ENCODE measurements at places on chromosomes 2 and 18.
A peak's percentile ranks its signal among the peaks of the same experiment; 100 is the strongest.

DNA sequence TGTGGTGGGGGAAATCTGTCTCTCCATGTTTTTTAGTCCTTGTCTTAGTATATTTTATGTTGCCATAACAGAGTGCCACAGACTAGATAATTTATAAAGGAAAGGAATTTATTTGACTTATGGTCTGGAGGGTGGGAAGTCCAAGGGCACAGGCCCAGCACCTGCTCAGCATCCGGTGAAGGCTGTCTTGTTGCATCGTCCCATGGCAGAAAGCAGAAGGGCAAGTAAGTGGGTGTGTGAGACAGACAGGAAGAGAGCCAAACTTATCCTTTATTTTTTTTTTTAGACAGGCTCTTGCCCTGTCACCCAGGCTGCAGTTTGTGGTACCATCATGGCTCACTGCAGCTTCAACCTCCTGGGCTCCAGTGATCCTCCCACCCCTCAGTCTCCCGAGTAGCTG lies 98.1 kb downstream of the HS1BP3 start:
- no peak for DNase-seq

DNA sequence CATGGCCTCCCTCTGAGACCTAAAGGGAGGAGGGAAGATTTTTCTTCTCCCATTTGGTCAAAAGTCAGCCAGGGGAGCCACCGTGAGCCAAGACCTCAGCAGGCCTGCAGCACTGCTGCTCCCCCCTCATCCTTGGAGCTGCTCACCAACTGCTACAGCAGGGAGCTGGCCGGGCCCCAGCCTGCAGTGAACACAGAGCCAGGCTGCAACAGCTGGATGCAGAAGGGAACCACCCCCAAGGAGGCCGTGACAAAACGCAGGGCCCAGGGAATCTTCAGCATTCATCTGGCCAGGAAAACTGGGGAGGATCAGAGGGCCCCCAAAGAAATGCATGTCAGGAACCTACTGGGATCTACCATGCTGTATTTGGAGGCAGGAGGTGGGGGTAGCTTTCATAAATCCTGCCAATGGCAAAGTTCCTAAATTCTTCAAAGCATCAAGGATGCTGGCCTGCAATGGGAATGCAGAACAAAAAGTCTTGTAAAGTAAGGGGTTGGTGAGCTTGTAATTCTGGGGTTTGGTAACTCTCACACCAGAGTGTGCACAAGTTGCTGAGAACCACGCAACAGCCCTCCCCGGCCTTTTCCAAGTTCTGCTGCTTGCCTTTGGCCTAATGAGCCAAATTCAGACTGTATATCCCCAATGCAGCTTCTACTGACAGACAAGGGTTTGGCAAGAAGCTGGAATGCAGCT lies 61.0 kb downstream of the CACNB4 start:
- no peak for DNase-seq

- no peak for DNase-seq
Measured at GRCh38 chr2:203893840-203894239, 26.3 kb downstream of the CTLA4 start.

DNA sequence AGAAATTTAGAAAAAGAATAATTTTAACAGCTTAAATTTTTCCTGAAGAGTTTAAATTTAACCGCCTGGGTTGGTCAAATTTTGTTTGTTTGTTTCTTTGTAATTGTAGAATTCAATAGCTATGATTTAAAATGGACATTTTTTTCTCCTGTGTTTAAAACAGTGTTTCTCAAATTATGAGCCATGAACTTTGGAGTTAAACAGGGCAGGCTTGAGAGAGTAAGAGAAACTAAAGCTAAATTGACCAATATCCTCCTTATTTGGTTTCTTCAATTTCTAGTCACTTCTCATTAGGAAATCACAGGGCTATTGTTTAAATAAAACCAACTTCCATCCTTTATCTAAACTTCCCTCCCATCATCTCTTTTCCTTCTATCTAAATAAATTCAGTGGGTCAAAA lies 21.9 kb downstream of the FN1 start:
- no peak for DNase-seq

- DNase-seq: no peak
Measured at GRCh38 chr2:240432430-240432819, 3.0 kb upstream of the GPC1 start.

DNA sequence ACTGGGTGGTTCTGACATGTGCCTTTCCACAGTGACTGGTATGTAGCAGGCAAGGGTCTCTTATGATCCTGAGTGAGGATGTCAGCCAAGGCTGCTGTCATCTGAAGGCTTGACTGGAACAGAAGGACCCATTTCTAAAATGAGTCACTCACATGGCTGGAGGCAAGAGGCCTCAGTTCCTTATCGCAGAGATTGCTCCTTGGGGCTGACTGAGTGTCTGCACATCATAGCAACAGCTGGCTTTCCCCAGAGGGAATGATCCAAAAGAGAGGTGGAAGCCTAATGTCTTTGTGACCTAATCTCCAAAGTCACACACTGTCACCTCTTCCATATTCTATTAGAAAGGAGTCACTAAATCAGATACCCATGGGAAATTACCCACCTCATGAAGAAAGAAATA lies 114.0 kb downstream of the NEDD4L start:
- DNase-seq: no peak

DNA sequence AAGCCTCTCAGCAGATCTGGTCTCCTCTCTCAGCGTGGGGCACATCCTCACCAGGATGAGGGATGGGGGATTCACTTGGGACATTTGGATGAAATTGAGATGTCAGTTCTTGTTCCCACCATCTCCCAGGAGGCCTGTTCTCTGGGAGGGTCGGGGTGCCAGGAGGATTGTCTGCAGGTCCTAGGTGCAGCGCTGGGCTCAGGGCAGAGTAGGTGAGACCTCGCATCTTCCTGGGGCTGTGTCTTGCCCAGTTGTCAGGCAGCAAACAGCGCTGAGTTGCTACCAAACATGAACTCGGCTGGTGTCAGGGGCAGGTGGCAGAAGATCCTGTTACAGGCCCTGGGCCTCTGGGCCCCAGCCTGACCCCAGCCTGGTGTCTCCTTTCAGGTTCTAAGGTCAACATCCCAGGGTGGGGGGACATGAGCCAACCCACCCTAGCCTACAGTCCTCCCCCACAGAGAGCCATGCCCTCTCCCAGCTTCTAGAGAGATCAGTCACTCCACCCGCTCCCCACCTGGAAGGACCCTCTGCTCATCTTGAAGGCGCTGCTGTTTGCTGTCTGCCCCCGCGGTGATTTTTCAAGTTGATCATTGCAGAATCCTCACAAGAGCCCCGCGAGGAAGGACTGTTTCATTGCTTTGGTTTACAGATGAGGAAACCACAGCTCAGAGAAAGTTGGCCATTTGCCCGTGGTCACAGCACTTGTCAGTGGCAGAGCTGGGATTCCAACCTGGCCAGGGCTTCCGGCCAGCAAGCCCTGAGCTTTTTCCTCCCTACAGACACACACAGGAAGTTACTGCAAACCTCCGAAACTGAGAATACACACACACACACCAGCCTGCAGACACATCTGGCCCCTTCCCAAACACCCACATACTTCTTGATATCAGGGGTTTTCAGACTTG lies 83.9 kb downstream of the STPG4 start:
- peak; percentile 68 for DNase-seq

GRCh38 chr2:184835398-184835715 lies 237.0 kb downstream of the ZNF804A start:
- DNase-seq: no peak

GRCh38 chr2:27527182-27527581 lies 30.5 kb downstream of the GCKR start:
- DNase-seq: no peak

GRCh38 chr18:36831139-36831538 lies 2.2 kb downstream of the KIAA1328 start:
- no peak for DNase-seq

DNA sequence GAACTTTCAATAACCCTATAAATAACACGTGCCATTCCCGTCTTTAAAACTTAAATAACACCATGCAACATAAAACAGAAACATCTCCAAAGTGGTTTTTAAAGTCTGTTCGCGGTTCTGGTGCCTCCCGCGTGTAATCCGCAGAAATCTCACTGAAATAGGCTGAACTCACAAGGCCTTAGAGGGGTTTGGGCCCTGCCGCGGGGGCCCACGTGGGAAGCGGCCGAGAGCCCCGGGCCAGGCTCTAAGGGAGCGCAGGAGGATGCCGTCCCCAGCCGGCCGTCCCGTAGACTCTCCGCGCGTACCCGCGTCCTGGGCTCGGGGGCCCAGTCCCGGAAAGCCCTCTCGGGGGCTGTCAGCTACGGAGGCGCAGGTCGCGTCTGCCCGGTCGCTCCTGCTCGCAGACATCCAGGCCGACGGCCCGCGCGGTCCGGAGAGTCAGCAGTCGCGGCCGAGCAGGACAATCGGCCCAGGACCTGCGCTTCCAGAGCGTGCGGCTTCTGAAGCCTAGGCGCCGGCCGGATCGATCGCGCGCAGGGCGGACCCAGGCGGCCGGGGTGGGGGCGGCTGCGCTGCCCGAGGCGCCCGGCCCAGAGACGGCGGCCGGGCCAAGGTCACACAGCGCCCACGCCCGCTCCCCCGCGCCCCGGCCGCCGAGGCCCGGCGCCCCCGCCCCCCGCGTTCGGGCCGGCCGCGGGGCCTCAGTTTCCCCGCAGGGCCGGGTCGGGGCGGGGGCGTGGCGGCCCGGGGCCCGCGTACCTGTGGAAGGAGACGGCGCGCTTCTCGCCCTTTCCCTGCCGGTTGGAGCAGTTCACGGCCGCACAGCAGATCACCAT lies 558 bp downstream of the THAP4 start:
- DNase-seq: peak; percentile 15

DNA sequence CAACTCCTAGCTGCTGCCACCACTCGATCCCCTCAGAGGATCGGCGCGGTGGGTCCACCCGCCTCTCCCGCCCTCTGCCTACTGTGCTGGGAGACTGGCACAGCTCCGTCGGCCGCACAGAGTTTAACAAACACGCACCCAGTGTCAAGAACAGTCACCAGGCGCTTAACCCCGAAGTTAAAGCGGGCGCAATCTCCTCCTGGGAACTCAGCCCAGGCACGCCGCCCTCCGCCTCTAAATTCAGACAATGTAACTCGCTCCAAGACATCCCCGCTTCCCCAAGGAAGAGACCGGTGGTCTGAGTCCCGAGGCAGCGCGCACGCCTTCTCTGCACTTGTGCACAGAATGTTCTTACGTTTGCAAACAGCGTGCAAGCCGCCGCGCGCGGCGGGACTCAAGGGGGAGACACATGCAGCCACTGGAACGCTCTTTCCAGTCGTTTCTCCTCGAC lies 533 bp downstream of the CXCR4 start:
- DNase-seq: no peak

DNA sequence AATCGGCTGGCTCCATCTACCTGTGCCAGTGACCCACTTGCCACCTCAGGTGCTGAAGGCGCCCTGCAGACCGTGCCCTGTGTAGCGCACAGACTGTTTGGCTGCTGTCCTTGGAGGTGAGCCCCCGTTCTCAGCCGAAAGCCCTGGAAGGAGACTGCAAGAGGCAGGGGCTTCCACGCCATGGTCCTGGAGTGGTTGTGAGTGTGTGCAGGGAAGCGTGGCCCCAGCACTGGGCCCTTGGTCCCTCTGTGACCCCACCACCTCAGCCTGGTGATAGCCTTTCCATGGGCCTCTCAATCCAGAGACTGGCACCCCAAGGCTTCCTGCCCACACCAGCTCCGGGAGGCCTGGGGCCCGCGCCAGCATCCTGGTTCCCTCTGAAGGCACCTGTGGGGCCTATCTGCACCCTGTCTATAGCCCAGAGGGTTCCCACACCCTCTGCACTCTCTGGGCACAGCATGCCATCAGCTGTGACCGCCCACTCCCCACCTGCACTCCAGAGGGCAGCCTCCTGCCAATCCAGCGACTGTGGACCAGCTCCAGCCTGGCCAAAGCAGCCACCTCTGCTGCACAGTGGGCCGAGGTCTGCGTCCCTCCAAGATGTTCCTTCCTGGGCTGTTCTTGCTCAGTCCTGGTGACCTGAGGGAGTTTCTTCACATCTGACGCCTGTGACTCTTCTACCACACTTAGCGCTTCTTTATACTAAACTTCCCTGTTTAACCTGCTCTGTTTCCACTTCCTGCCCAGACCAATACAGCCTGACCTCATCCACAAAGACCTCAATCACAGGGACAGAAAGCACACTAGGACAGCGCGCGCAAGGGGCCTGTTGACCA lies 109.5 kb downstream of the EIPR1 start:
- DNase-seq: no peak

DNA sequence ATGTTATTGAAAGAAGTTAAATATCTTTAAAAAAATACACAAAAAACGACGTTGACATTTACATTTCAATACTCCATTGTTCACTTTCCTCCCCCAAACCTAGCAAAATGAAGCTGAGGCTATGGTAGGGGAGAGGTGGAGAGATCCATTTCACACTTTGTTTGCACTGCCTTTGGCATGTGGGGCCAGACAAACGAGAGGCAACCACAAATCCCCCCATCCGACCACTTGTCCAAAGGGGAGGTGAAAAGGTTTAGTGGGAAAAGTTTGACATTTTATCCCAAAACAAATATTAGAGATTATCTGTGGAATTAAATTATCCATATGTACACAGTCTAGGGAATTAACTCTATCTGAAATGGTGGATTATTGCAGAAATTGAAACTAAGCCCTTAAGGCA lies 261.7 kb upstream of the FIGN start:
- no peak for DNase-seq

- no peak for DNase-seq
Measured at GRCh38 chr2:68748568-68748967, 14.0 kb downstream of the ARHGAP25 start.

DNA sequence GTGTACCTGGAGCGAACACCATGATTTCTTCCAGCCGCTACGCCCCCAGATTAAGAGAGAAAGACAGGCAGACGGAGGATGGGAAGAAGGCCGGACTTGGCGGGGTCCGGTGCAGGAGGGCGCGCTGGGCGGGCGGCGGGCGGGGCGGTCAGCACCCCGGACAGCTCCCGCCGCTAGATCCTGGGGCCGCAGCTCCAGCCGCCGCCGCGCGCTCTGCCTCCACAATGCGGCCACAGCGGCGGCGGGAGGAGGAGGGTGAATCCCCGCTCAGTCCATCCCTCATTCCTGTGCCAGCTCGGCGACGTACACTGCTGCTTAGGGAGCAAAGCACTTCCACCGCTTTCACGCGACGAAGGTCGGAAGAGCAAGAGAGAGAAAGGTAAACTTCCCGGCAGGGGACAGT lies at the start of gene AKAIN1:
Gene AKAIN1 (minus strand): TSS at position 226 of the 403 bp plus-strand sequence. CDS start 204 bp downstream, at position 22.
- no peak for DNase-seq

DNA sequence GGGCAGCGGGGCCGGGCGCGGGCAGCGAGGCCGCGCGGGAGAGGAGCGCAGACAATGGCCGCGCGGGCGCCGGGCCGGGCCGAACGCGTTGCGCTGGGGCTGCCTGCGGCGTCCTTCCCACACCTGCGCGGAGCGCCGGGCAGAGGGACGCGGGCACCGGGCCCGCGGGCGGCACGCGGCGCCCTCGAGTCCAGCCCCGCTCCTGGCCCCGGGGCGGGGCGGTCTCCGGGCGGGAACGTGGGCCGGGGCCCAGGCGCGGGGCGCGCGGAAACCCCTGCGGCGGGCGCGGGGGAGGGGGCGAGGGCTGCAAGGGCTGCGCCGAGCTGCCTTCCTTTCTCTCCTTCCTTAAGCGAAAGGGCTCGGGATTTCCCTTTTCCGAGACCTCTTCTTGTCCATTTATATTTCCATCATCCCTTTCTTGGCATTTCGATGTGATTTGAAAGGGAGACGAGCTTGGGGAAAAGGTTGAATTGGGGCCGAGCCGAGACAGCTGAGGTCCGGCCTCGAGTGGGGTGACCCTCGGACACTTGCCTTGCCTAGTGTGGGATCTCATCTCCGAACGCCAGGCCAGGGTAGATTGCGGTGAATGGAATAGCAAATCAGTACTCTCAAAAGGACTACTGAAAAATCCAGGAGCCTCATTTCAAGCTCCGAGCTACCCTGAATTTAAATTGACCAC lies 676 bp downstream of the KLHL23 start:
- no peak for DNase-seq

- no peak for DNase-seq
Measured at GRCh38 chr2:239604861-239605260, 204.0 kb upstream of the HDAC4 start.
